Fibroblast of the aortic adventitia (primary cell): ENCODE measurements at places on chromosomes 1 and 21. TPM values are rescaled to one million over a fixed set of nuclear protein-coding genes. Genes with fewer than 3 reads are reported as not detected.

The GJB5 gene
- not detected in 2 replicates for total RNA-seq

The RORC gene
- not detected in 2 replicates for total RNA-seq

The C1QTNF12 gene
- total RNA-seq, result 0.65 and 1.4 TPM in 2 replicates

The TIE1 gene
- 0.81 and 5.2 TPM in 2 replicates for total RNA-seq

The FCER1G gene
- not detected in 2 replicates for total RNA-seq

The SLC9C2 gene
- total RNA-seq, result not detected in 2 replicates

The OR6K3 gene
- total RNA-seq, result not detected in 2 replicates

The GBP5 gene
- under 0.01 TPM in 1 of 2 replicates, not detected in the other for total RNA-seq

The FLVCR1 gene
- total RNA-seq, result 5.8 and 6.3 TPM in 2 replicates

The B3GALT2 gene
- 0.18 and 1.2 TPM in 2 replicates for total RNA-seq

The KIAA1614 gene
- 9.7 and 10.6 TPM in 2 replicates for total RNA-seq

The CAPN8 gene
- total RNA-seq, result not detected in 2 replicates

The GREM2 gene
- total RNA-seq, result 2.0 and 26.8 TPM in 2 replicates

The NID1 gene
- 26.7 and 68.1 TPM in 2 replicates for total RNA-seq

The TMEM50A gene
- total RNA-seq, result 161 and 206 TPM in 2 replicates

The CYP4B1 gene
- not detected in 2 replicates for total RNA-seq

The LRRN2 gene
- total RNA-seq, result 1.4 TPM in 1 of 2 replicates, not detected in the other

The KDF1 gene
- not detected in 2 replicates for total RNA-seq

The VWA5B1 gene
- not detected in 2 replicates for total RNA-seq

The PCP4L1 gene
- not detected in 2 replicates for total RNA-seq

The KRTAP6-3 gene
- not detected in 2 replicates for total RNA-seq

The GSTM1 gene
- total RNA-seq, result 24.3 TPM in 1 of 2 replicates, not detected in the other

The ATP5PF gene
- total RNA-seq, result 17.9 and 98.9 TPM in 2 replicates

The PLA2G5 gene
- 0.36 and 1.1 TPM in 2 replicates for total RNA-seq

The FMO4 gene
- 4.8 and 7.2 TPM in 2 replicates for total RNA-seq

The LCA5L gene
- 0.65 and 3.1 TPM in 2 replicates for total RNA-seq

The G0S2 gene
- 23.0 and 146 TPM in 2 replicates for total RNA-seq

The TMPRSS15 gene
- 0.18 TPM in 1 of 2 replicates, not detected in the other for total RNA-seq

The FMO5 gene
- total RNA-seq, result 1.8 and 3.3 TPM in 2 replicates

The OR10J1 gene
- total RNA-seq, result not detected in 2 replicates

The LCE6A gene
- total RNA-seq, result not detected in 2 replicates

The MTARC2 gene
- 2.0 and 12.0 TPM in 2 replicates for total RNA-seq

The KCNJ15 gene
- total RNA-seq, result 0.36 TPM in 1 of 2 replicates, not detected in the other

The CHI3L2 gene
- 6.2 and 10.5 TPM in 2 replicates for total RNA-seq

The SLC50A1 gene
- 25.6 and 39.3 TPM in 2 replicates for total RNA-seq

The MEX3A gene
- total RNA-seq, result 0.90 TPM in 2 replicates

The BCL2L15 gene
- 0.18 TPM in 1 of 2 replicates, not detected in the other for total RNA-seq

The BNIPL gene
- total RNA-seq, result 0.18 and 0.33 TPM in 2 replicates

The TGFBR3 gene
- total RNA-seq, result 37.2 and 118 TPM in 2 replicates

The TMCO2 gene
- not detected in 2 replicates for total RNA-seq

The TRIM67 gene
- total RNA-seq, result not detected in 2 replicates

The SPATA6 gene
- 8.7 and 10.5 TPM in 2 replicates for total RNA-seq

The ARMH1 gene
- total RNA-seq, result 0.41 and 1.7 TPM in 2 replicates
